ENCODE measurements at places on chromosomes 2 and 18. TPM values are rescaled to one million over a fixed set of nuclear protein-coding genes. Genes with fewer than 3 reads are reported as not detected.

ARHGAP25 gene
- 5.4 TPM for total RNA-seq

CD28 gene
- 2.4 TPM for total RNA-seq

PJVK gene
- 2.8 TPM for total RNA-seq

CYP1B1 gene
- total RNA-seq, result 8.0 TPM

NEU4 gene
- 9.4 TPM for total RNA-seq

Measured in tongue (tissue), 3 donors.